ENCODE measurements at places on chromosomes 4 and X. TPM values are rescaled to one million over a fixed set of nuclear protein-coding genes. Genes with fewer than 3 reads are reported as not detected.

Gene PDZD4
- total RNA-seq, result 27.2 TPM

Gene DAPP1
- total RNA-seq, result not detected

GRCh38 chrX:106039920-106040319 lies 1.4 kb upstream of the SERPINA7 start:
- no peak overlapping the region for H3K27ac ChIP-seq
- H3K27me3 ChIP-seq, result peaks cover 5% of the 10 kb centered on the region
- H3K4me1 ChIP-seq, result no peaks in the 10 kb centered on the region
- H3K36me3 ChIP-seq, result no peaks in the 10 kb centered on the region
- no peak overlapping the region for H3K4me3 ChIP-seq
- no peak for DNase-seq

GRCh38 chrX:7921750-7922149 lies 5.5 kb downstream of the PNPLA4 start:
- H3K27ac ChIP-seq, result no peak overlapping the region
- no peaks in the 10 kb centered on the region for H3K27me3 ChIP-seq
- H3K4me1 ChIP-seq, result peaks cover 9% of the 10 kb centered on the region
- peaks cover 4% of the 10 kb centered on the region for H3K36me3 ChIP-seq
- no peak overlapping the region for H3K4me3 ChIP-seq

DNA sequence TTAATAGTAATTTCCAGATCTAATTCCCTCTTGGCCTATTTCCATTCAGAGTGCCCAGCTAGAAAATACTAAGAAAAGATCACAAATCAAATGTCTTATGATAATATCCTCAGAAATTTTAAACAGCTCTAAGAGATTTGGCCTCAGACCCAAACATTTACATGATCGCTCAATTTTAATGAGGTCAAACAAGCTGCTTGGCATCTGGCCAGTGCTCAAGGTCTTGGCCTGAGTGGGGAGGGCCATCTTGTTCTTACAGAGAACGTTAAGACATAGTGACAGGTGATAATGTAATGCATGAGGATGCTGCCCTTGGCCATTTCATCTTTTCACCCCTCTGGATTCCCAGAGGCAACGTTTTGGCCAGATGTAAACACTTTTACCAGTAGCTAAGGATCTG lies 159.2 kb upstream of the SLC7A11 start:
- no peak overlapping the region for H3K27ac ChIP-seq
- no peak for DNase-seq

All from chondrocyte (in vitro differentiated cells).